ENCODE measurements at places on chromosomes 13 and 19.

DNA sequence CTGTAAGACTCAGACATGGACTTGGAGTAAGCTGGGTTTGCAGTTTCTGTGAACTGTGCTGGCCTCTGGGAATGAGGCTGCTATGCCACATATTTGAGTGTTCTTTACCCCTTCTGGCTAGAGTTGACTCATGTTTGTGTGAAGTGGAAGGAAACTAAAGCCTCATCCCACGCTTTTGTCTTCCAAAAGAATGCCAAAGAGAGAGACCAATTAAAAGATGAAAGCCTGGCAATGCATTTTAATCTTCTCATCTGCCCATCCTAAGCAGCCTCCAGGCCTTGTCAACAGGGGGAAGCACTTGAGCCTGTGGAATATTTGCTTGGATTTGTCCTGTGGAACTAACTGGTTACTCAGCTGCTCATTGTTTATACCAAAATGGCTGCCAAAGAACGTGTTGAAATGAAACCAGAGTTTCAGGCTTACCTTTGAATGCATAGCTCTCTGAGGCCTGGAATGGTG lies 49.1 kb downstream of the LMO7 start:
- DNase-seq, result no peak

DNA sequence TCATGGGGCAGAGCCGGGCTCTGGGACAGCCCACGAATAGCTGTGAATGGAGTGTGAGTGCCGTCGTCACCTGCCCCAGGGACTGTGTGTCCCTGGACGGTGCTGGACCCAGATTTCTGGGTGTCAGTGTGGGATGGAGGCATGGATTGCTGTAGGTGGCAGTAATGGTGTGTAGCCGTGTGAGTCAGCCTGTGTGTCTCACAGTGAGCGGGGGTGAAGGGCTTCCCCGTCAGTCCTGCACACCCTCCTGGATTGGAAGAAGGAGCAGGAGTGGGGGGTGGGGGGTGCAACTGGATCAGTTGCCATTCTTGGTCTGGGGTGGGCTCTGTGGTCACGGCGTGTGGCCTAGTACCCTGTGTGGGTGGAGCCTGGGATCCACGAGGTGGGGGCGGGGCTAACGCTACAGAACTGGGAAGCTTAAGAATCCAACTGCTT lies 6.5 kb upstream of the LTBP4 start:
- DNase-seq, result no peak

DNA sequence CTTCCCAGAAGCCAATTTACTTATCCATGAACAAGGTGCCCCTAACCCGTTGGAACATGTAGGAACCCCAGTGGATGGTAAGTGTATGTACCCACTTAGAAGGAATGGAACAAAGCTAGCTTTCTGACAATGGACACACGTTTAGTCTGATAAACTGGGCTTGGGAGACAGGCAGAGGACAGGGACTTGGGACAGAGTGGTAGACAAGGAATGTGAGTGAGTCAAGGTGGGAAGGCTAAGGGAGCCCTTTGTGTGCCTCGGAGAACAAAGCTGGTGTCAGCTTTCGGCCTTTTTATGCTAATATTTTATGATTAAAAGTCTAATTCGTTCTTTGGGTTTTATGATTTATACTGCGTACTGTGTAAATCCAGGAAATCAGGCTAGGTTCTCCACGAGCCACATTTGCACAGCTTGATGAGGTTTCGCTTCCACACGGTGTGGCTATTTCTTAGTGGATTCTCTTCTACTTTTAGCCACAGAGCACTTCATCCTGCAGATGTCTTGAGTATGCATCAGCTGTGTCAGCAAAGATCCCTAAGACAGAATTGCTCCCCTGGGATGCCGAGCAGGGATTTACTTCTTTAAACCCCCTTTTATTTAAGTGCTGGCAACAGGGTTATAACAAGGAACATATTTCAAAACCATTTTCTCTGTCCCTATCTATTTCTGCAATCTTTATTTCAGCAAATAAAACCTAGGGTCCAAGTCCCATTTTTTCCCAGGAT lies 258.5 kb downstream of the DLEU7 start:
- DNase-seq, result no peak

DNA sequence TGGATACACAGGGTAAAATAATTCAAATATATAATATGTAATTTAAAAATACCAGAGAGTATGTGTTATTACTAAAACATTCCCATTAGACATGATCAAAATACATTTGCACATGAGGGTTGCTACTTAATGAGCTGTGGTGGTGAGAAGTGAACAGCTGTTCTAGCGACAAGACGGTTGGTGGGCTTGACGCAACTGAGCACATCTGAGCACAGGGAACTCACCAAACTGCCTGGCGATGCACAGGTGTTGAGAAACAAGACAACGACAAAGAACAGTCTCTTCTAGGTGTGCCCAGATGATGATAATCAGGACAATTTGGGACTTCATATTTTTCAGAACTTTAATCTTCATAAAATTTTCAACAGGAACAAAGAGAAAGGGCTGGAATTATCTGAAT lies 555.1 kb upstream of the SGCG start:
- DNase-seq, result no peak

DNA sequence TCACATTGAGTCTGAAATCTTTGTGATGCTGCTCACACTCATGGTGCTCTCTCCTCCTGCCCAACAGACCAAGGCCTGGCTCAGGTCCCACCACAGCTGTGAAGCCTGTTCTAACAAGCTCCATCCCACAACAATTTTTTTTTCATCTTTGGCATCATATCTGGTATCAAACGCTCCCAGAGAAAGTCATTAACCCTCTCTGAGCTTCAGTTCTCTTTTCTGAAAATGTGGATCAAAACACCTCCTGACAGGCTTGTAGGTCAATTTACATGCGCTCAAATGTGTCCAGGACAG lies 224.4 kb downstream of the LACC1 start:
- DNase-seq, result no peak

DNA sequence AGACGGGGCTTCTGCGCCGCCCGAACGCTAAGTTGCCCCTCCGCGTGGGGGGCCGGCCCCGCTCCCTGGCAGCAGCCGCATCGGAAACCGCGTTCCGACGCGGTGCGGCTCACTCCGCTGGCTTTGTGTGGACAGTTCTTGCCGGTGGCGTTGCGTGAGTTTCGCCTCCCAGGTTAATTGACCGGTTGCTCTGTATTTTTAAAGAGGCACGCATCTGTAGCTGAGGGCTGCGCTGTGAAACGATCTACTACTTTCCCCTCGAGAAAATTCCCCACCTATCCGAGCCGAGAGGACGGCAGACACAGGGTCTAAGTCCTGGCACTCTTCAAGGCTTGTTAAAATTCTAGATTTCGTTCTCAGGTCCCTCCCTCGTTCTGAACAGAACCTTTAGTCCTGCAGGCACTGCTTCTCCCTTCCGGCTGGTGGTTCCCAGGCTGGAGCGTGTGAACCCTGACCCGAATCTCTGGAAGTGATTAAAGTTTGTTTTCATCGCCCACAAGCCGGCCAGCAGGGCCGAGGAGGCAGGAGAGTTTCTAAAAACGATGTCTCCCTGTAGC lies 933 bp downstream of the ARHGEF7 start:
- DNase-seq, result no peak

DNA sequence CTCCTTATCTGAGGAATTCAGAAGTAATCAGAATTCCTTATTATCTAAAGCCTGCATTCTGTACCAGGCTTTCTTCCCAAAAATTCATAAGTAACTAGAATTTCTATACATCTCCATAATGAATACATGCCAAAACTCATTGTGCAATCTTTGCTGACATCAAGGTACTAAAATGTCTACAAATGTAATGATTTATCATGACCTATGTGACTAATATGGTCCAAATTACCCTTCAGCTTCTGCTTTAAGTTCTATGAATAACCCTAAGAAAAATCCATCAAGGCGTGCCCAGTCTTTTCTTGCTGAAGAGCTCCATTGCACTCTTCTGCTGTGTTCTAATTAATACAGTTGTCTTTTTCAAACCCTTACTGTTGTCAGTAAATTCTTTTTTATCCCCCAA lies 58.5 kb upstream of the SLITRK1 start:
- DNase-seq, result no peak

DNA sequence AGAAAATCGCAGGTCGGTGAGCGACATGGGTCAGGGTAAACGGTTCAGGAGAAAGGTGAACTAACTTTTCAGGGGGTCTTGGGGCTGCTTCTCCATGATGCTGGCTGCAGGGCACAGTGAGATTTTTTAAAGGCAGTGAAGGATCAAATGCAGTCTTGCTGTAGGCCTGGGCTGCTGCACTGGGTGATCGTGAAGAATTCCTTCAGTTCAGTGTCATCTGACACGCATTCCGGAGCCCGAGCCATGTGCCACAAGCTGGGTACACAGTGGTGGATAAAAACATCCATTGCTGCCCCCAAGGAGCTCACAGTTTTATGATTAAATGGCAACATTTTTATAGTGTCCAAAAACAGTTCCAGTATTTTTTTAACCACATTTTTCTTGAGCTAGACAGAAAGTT lies 56.3 kb upstream of the GPR12 start:
- DNase-seq, result no peak

- no peak for DNase-seq
Observed at GRCh38 chr19:38355728-38356725, 18.3 kb upstream of the PSMD8 start.

DNA sequence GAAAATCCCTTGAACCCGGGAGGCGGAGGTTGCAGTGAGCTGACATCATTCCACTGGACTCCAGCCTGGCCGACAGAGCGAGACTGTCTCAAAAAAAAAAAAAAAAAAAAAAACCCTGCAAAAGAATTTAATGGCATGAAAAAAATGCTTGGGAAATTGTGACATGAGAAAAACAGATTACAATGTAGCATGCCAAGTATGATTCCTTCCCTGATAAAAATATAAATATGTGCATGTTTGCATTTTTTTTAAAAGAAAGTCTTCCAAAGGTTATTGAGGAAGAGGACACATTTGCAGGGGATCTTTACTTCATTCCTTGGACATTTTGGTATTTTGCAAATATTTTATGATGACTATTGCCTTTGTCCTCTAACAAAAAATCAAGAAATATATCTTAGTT lies 14.5 kb upstream of the ZBTB32 start:
- DNase-seq, result no peak

GRCh38 chr19:51333836-51334460 lies 8.0 kb downstream of the VSIG10L start:
- no peak for DNase-seq

DNA sequence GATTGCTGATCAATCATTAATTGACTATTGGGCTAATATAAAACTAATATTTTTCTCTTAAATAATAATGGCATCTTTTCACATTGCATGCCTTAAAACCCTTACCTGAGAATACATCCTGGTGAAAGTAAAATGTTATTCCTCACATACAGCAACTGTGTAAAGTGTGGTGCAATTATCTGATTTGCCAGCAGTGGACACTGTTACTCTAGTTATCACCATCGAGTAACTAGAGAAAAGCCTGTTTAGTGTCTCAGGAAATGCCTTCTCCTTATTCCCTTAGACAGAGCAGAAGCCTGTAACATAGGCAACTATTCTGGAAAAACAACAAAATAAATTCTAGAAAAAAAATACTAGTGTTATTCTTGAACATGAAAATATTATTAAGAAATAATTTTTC lies 459.8 kb downstream of the FGF14 start:
- DNase-seq, result no peak

DNA sequence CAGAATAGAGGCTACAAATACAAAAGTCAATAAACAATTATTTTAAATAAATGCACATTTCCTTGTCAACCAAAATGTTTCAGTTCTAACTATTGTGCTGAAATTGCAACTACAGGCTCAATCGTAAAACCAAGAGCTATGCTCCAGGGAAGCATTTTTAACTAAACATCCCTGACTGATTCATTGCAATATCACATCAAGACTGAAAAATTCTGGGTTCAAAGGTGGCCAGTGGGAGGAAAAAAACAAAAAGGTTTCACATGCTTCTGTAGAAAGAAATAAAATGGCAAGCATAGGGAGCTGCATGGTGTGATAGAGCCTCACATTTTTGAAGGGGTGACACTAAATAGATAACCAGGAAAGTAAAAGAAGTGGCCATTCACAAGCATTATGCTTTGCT lies 862.8 kb downstream of the PCDH9 start:
- DNase-seq, result no peak

DNA sequence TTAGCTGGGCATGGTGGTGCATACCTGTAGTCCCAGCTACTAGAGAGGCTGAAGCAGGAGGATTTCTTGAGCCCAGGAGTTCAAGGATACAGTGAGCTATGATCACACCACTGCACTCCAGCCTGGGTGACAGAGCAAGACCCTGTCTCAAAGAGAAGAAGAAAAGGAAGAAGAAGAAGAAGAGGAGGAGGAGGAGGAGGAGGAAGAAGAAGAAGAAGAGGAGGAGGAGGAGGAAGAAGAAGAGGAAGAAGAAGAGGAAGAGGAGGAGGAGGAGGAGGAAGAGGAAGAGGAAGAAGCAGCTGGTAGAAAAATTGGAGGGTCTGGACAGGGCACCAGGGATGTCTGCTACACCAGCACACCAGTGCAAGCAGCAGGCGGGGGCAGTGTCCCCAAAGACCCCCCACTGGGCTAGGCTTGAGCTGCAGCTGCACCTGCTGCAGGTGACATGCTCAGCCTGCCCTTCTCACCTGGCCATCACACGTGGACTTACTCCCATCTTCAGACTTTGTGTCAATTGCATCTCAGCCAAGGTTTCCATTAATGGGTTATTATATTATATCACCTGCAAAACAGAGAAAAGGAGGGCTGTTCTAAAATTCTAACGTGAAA lies 180.9 kb upstream of the ZNF507 start:
- no peak for DNase-seq

GRCh38 chr19:45607071-45608029 lies 5.3 kb upstream of the GPR4 start:
- DNase-seq, result peak; percentile 50

DNA sequence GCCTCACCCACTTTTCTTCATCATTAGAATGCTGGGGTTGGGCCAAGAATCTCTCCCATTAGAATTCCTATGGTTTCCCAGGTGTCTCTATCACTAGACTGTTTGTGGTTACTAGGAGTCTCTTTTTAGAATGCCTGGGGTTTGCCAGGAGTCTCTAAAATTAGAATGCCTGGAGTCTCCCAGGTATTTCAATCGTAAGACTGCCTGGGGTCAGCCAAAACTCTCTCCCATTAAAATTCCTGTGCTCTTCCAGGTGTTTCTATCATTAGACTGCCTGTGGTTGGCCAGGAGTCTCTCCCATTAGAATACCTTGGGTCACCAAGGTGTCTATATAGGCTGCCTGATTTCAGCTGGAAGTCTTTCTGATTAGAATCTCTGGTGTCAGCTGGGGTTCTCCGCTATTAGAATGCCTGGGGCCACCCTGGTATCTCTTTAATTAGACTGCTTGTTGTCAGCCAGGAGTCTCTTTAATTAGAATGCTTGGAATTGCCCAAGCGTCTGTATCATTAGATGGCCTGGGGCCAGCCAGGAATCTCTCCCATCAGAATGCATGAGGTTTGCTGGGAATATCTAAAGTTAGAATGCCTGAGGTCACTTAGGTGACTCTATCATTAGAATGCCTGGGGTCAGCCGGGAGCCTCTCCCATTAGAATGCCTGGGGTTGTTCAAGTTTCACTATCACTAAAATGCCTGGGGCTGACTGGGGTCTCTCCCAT lies 1479.2 kb downstream of the UQCRFS1 start:
- DNase-seq, result no peak

GRCh38 chr19:28601723-28602440 lies 611.1 kb downstream of the UQCRFS1 start:
- DNase-seq, result no peak

DNA sequence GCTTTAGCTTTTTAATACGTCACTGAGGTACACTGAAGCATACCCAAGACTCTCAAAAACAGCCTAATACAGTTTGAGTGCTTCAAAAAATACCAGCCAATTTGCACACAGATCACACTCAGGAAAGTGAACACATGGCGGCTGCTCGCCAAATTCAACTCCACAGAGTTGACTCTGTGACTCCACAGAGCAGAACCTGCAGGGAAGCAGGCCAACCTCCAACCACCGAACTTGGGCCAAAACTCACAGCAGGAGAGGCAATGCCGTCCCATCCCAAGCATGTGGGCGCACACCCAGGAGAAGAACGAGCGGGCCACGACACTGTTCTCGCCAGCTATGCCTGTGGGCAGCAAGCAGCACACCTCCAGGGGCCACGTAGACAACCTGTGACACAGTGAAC lies 21.1 kb downstream of the ELL start:
- DNase-seq, result no peak
